ENCODE measurements at places on chromosomes 2 and 18. TPM values are rescaled to one million over a fixed set of nuclear protein-coding genes. Genes with fewer than 3 reads are reported as not detected.

TYMS gene
- 325 TPM for total RNA-seq

MGAT4A gene
- 87.5 TPM for total RNA-seq

GRCh38 chr2:9918275-9918674 is 33.2 kb upstream of the GRHL1 start:
- no peak for DNase-seq

GRCh38 chr2:84486441-84487115 is 27.5 kb upstream of the SUCLG1 start:
- DNase-seq = no peak

GRCh38 chr2:77939801-77940200 is 417.6 kb upstream of the LRRTM4 start:
- DNase-seq = no peak

DNA sequence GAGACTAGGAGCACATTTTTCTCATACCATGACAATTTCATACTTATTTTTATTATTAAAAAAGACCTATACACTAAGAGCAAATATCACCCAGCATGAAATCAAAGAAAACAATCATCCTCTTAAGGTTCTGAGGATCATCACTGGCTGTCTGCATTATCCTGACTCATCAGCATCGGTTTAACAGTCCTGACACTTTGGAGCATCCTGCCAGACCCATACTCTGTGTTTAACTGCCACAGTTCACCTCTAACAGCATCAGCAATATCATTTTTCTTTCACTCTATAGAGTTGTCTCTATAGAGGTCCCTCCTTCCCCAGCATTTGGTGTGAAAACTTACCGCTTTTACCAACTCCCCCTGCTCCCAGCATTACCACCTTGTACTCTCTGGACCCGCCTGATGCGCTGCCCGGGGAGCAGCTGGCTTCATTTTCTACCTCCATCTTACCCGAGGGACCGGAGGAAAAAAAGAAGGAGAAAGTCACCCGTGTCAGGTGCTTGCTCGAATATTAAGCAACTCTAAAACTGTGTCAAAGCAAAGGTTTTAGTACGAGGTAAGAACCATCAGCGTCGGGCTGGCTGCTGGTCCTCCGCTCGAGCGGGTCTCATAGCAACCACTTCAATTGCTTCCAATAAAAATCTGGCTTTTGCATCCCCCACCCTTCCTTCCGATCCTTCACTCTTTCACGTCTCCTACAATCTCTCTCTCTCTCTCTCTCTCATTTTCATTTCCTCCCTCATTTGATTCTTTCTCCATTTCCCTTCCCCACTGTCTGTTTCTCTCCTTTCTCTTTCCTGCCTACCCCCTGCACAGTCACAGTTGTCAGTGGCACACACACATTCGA is at the start of gene RIT2:
Gene RIT2, minus strand, starts transcription at position 610 of the 846 bp plus-strand sequence.
- DNase-seq = no peak

GRCh38 chr2:101328474-101329007 is 20.0 kb upstream of the RNF149 start:
- DNase-seq = peak; percentile 60
